ENCODE measurements at places on chromosomes 11 and 22. TPM values are rescaled to one million over a fixed set of nuclear protein-coding genes. Genes with fewer than 3 reads are reported as not detected.

Gene SCGB1D2
- total RNA-seq = not detected

Gene DDIAS
- total RNA-seq = 11.8 TPM

Gene DGCR6
- total RNA-seq = 9.8 TPM

Gene STK33
- 36.6 TPM for total RNA-seq

Gene KRTAP5-8
- 0.39 TPM for total RNA-seq

Gene SEC14L6
- total RNA-seq = 28.2 TPM

Gene CACNA1I
- total RNA-seq = 1.7 TPM

Gene HOATZ
- 23.7 TPM for total RNA-seq

Gene YDJC
- 36.5 TPM for total RNA-seq

Gene INS
- total RNA-seq = not detected

All from testis (tissue), 5 donors.